AG04449 (cell line): ENCODE measurements at places on chromosomes 16 and 17.

GRCh38 chr17:40556198-40556661 is 9.0 kb downstream of the CCR7 start:
- DNase-seq: no peak

GRCh38 chr17:7987112-7987893 is 15.1 kb upstream of the GUCY2D start:
- no peak for DNase-seq

DNA sequence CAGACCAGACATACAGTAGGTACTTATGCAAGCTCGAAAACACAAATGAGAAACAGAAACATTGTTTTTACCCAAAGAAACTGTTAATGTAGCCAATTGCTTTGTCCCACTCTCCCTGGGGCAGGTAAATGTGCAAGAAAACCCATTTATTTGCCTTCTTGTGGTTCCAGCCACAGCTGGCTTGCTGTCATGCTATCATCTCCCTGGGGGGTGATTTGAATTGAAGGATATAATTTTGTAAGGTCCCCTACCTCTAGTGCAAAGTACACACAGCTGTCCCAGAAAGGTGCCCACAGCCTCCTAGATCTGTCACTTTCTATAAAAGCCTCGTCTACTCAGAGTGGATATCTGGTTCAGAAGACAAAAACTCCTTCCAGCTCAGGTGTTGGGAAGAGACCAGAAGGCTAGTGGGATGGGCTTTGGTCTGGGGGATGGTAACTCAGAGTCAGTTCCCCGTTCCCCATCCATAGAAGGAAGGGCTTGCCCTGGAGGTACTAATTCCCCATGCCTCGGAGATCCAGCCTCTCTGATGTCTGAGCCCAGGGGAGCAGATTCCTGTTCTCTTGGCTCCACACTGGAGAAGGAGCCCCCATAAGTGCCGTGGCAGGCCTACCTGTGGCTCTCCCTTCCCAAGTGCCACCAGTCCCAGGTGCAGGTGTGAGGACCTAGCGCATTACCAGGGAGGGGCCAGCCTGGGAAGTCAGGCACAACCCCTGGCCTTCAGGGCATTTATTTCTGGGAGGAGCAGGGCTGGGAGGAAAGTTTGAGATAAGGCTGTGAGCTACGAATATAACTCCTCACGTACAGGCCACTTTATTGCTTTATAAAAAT is 2.4 kb upstream of the PRR15L start:
- no peak for DNase-seq

GRCh38 chr17:5033352-5034015 is 1.7 kb downstream of the SLC52A1 start:
- no peak for DNase-seq

GRCh38 chr17:4155980-4156620 is 13.1 kb downstream of the CYB5D2 start:
- DNase-seq: no peak

GRCh38 chr16:24974859-24975258 is 40.3 kb downstream of the ARHGAP17 start:
- no peak for DNase-seq

DNA sequence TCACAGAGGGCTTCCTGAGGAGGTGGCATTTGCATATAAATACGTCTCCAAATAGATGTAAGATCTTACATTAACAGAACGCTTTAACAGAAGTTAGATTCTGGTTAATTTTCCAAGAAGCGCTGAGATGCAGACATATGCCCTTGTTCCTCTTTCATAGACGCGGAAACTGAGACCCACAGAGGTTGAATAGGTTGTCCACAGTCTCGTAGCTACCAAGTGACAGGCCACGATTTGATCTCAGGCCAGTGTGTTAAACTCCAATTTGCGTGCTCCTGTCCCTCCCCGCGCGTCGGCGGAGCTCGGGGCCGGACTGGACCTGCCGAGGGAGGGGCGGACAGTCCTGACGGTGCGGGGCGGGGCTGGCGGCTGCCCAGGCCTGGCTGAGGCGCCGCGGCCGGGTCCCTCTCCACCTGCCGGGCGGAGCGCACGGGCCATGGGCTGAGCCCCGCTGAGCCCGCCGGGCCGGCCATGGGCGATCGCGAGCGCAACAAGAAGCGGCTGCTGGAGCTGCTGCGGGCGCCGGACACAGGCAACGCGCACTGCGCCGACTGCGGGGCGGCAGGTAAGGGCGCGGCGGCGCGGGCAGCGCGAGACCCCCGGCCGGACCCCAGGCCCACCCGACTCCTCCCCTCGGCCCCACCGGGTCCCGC is at the start of gene ADAP2:
Gene ADAP2 (plus strand): TSS at position 402 of the 653 bp plus-strand sequence. CDS start 70 bp downstream, at position 472.
- no peak for DNase-seq

DNA sequence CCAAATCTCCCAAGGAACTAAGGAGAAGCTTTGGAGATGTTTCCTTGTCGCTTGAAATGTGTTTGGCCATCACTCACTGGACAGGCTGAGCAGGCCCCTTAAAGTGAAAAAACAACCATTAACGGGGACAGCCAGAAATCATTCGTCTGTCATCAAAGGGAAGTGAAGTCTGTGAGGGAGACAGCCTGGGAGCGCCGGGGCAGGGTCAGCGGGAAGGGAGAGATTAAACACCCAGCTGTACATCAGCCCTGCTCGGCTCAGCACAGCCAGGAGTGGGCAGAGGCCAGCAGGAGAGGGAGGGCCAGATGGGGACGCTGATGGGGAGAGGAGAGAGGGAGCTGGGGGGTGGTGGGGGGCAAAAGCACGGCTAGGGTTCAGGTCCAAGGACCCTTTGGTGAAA is 105.1 kb downstream of the SDK2 start:
- no peak for DNase-seq

- DNase-seq: no peak
These were observed 18.9 kb downstream of the CYB5D2 start for GRCh38 chr17:4161967-4162305.

DNA sequence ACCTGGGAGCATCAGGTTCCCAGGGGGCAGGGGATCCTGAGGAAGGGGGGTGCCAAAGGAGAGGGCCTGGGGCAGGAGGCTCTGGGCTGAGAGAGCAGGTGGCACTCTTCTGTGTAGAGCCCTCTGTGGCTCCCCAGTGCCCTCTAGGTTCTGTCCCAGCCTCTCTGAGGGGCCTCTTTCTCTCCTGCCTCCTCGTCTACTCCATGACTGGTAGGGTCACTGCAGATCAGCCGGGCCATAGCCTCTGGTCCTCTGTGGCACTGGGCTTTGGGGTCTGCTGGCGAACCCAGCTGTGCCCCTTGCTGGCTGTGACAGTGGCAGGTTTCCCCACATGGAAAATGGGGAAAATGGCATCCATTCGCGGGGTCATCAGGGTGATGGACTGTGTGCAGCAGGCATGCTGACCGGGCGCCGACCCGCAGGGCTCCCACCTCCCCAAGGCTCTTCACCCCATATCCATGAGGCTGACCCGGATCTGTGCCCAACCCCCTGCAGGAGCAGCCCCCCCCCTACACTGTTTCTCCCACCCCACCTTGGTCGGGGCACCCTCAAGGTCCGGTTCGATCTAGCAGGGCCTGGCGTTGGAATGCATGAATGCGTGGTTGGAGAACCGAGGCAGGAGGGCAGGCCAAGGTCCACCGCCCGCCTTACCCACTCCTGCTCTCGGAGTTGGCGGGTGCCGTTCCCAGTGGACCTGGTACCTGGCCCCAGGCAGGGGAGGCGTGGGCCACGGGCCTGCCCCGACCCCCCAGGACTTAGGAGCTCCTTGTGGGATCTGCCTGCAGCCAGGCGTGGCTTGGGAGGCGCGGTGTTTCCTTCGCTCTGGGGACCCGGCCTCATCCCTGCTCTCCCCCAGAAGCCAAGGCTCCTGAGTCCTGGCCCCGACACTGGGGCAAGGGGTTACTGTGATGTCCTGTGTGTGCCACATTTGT is 6.5 kb downstream of the GLIS2 start:
- DNase-seq: no peak

GRCh38 chr17:17297217-17297616 is 6.0 kb upstream of the NT5M start:
- peak; percentile 42 for DNase-seq

DNA sequence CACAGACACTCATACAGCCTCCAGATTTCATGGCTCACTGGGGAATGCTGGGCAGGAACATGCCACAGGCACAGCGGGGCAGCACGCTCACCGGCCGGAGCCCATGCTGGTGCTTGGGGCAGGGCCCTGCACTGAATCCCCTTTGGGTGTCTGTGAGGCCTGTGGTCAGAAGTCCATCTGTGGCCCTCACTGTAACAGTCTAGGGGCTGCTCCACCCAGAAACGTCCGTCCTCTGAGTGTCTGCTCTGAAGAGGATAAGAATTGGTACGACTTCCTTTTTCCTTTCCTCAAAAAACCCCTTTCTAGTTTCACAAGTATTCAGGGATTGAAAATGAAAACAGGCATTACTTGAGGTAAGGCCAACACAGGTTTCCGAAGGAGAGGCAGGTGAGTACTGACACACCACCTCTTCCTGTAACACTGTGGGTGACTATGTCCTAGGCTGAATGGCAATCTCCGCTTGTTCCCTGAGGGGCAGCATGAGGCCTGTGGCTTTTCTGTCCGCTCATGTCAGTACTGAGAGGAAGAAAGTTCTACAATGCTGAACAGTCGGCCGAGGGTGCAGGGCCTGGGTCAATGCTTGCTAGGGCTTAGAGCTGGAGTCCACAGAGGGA is 42.5 kb downstream of the TMEM11 start:
- DNase-seq: no peak

DNA sequence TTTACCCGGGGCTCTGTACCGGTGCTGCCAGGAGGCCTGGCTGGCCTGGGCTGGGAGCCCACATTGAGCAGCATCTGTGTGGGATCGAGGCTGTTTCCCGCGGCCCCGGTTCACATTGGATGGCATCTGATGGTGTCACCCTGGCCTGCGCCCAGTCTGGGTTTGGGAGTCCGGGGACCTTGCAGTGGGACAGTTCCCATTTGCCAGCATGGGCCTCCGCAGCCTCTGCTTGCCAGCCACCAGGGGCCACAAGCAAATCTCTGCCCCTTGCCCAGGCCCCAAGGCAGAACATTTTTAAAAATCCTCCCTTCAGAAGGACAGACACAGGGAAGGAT is 64.5 kb downstream of the BANP start:
- DNase-seq: no peak

- no peak for DNase-seq
These were observed 1.6 kb downstream of the SEPTIN1 start for GRCh38 chr16:30380803-30381208.

DNA sequence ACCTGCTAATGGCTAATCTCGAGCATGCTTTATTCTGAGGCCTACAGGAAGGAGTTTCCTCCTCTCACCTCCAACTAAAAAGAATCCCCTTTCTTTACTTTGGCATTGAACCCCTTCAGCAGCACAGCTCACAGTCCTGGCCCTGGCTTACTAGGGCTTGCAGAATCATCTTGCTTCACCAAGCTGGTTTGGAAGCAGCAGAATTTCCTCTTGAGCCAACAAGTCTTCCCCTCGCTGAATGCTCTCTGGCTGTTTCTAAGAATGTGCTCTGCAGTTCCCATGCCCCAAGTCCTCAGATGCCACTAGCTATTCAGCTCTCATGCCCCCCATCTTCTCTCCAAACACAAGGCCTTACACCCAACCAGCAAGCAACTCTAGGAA is 271.2 kb downstream of the NTN1 start:
- DNase-seq: no peak

DNA sequence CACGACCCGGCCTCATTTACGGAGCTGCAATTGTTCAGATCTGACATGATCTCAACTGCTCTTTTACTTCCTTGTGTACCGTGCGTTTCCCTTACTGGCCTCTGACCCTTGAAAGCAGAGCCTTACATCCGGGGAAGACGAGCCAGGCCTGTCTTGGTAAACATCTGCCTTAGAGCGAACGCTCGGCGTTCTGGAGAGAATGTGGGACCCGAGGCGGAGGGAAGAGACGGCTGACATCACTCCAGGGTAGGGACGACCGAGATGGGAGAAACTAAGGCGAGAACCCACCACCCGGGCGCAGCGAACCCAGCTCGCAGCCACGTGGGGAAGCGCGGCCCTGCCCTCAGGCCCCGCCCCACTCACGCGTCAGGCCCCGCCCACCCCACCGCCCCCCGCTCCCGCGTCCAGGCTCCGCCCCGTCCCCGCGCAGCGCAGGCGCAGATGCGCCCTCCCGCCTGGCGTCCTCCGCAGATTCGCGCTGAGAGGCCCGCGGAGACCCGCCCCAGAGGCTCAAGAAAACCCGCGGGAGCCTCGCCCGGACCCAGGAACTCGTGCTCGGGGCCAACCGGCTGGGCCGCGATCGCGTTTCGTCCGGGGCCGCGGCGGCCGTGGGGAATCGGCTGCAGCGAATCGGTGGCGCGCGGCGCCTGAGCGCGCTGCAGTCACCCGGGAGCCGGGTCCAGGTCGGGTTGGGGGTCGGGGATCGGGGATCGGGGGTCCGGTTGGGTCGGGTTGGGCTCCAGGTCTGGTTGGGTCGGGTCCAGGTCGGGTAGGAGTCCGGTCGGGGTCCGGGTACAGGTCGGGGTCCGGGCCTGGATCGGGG is at the start of gene TELO2:
Gene TELO2 (plus strand): TSS at position 438 of the 823 bp plus-strand sequence. CDS start 922 bp downstream, outside the sequence.
- DNase-seq: peak; percentile 1

GRCh38 chr17:62653002-62653825 is 25.7 kb downstream of the MRC2 start:
- DNase-seq: no peak

DNA sequence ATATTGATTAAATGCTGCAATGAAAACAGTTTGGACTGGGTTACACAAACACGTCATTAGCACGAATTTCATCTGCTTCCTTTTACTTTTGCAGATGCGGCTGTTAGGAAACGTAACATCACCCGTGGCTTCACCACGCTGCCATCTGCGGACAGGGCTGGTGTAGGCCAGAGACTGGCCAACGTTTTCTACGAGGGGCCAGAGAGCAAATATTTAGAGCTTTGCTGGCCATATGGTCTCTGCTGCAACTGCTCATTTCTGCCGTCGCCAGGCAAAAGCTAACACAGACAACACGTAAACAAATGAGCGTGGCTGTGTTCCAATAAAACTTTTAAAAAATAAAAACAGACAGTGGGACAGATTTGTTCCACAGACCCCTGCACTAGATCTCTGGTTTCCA is 96.6 kb downstream of the ENGASE start:
- no peak for DNase-seq

DNA sequence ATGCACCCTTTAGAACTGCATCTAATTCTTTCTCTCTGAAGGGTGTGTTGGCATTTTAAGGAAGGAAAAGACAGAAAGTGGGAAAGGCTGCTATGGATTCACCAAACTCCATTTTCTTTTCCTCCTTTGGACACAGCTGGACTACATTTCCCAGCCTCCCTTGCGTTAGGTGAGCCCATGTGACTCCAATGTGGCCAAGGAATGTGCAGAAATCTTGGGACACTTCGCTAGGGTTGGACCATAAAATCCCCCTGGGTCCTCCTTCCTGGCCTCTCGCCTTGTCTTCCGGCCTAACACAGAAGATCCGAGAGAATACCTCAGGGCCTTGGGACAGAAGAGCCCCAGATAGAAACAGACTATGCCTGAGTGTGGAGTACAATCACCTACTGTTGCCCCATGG is 56.3 kb downstream of the ABCC12 start:
- no peak for DNase-seq

DNA sequence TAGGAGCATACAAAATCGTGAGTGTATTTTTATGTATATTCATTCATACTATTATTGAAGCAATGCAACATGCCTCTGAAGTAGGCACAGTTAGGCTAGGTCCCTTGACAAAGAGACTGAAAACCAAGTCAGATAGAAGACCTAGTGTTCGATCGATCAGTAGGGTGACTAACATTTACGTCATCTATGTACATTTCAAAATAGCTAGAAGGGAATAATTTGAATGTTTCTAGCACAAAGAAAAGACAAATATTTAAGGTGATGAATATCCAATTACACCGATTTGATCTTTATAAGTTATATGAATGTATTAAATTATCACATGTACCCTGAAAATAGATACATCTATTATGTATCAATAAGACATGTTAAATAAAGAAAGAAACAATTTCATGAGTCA is 610.1 kb downstream of the TOX3 start:
- DNase-seq: no peak
